D341Med (cell line): ENCODE measurements at places on chromosomes 1 and 21.

GRCh38 chr1:239939602-239940001 lies 152.1 kb upstream of the FMN2 start:
- DNase-seq = no peak

DNA sequence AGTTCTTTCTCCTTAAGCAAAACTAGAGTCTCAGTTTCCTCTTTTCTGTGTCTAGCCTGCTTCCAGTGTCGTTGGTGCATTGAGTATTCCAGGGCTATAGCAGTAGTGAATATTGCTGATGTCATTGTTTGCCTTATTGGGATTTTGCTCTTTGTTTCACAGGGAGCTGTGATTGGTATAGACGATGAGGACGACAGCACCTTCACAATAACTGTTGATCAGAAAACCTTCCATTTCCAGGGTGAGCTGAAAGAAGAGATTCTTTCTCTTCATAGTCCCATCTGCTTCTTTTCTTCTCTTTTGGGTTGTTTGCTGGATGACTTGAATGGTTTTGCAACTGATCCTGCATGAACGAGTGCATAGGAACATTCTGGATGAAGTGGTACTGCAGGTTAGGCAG lies 52.4 kb downstream of the OSBPL9 start:
- DNase-seq = no peak

GRCh38 chr1:78060857-78061563 lies 15.2 kb downstream of the GIPC2 start:
- no peak for DNase-seq

DNA sequence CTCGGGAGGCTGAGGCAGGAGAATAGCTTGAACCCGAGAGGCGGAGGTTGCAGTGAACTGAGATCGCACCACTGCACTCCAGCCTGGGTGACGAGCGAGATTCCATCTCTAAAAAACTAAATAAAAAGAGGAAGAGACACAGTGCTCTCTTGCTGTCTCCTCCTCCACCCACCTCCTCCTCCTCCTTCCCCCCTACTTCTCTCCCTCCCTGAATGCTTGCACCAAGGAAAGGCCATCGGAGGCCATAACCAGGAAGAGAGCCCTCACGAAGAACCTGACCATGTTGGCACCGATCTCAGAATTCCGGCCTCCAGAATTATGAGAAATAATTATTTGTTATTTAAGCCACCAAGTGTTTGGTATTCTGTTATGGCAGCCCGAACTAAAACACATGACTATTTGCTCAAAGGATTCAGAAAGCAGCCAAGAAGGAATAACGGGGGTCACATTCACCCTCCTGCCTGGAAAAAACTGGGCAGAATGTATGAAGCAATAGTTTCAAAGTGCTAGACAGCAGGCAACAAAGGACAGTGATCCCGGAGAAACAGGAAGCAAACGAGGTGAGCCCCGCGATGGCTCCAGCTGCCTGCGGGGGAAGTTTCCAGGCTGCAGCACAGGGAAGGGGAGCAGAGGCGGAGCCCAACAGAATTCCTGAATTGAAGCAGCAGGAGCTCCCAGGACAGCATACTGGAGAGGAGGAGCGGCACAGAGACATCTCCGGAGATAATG lies 35.8 kb downstream of the LDLRAD1 start:
- DNase-seq = no peak

DNA sequence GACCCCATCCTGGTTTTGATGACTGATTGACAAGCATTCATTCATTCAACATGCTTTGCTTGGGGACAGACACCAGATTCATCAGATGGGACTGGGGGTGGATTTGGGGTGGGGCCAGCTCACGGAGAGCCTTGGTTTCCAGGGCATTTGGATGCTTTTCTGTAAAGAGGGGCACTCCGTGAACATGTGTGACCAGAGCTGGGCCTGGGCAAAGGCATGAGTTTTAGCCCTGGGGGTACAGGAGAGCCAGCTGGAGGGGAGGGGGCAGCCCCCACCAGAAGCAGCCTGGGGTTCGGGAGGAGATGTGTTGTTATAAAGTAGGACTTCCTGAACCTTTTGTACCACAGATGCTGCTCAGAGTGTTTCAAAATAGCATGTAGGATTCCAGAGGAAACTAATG lies 99.7 kb downstream of the RIPK4 start:
- peak; percentile 9 for DNase-seq
